ENCODE measurements at places on chromosomes 3 and 15.

- DNase-seq: no peak
These were observed 161.0 kb upstream of the PFN2 start for GRCh38 chr3:150131663-150132062.

DNA sequence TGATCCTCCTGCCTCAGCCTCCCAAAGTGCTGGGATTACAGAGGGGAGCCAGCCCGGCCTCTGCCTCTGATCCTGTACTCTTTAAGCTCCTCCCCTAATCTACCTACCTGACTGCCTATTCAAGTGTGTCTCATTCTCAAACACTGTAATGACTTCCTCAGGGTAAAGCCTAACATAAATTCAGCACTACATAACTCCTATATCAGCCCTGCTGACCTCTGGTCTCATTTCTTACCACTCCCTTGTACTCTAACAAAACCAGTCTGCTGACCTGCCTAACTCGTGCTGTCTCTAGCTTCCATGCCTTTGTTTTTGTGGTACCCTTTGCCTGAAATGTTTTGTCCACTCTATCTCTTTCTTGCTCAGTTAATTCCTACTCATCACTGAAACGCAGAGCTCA lies 172.1 kb upstream of the IL12A start:
- DNase-seq: no peak

DNA sequence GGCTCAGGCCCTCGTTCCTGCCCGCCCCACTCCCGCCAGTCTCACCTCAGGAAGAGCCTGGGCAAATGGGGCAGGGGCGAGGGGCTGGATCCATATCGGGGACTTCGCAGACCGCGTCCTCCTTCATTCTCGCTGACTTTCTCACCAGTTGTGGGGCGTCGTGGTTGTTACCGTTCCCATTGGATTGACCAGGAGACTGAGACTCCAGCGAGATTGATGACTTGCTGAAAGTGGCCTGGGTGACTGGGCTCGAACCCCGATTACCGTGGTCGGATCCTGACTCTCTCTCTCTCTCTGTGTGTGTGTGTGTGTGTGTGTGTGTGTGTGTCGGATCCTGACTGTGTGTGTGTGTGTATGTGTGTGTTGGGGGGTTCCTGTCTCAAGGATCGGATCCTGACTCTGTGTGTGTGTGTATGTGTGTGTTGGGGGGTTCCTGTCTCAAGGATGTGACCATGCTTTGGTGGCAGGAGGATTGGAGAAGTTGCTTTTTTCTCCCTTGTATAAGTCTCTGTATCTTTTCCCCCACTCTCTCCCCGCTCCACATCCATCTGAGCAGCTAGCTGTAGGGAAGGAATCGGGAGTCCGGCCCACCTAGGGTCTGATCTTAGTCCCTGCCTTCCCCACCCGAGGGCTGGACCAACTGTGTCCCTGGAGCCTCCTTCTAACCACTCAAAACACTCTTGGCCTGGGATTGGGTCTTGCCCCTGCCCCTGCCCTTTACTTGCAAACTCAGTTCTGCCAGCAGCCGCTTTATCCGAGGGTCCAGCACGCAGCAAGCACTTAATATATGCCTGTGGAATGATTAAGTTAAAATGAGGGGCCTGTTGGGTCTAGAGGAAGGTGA lies 603 bp downstream of the PLEKHO2 start:
- no peak for DNase-seq

GRCh38 chr3:48435774-48436476 lies 4.0 kb downstream of the CCDC51 start:
- DNase-seq: no peak

DNA sequence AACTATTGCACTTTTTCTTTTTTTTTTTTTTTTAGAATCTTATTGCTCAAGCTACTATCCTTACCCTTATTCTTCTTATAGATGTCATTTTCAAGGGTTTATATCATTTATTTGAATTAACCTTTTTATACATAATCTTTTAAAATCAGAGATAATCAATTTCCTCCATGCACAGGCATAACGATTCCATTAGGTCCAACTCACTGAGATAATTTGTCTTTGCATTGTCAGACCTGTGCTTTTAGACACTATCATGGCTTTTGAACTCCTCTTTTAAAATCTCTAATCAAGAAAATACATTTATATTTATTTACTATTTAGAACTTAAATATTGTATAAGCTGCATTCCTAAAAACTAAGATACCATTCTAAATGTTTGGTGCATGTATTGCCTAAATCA lies 1454.9 kb downstream of the ZPLD1 start:
- no peak for DNase-seq

DNA sequence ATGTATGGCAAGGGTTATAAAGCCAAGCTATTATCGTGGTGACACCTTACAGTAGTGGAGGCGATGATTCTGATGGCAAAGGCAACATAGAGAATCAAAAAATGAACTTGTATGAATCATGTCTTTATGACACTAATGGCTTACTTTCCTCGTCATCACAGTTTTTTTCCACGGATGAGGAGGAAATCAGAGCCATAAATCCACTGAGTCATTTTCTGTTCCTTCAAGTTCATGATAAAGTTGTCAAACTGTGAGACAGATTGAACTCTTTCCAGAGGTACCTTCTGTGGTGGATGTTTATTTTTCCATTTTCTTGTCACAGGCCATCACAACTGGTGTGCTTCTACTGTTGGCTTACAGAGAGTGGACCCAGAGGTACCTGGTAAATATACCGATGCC lies 8.5 kb downstream of the TMEM212 start:
- DNase-seq: no peak

GRCh38 chr3:178334239-178334638 lies 202.0 kb upstream of the KCNMB2 start:
- no peak for DNase-seq

GRCh38 chr3:55165278-55165677 lies 237.4 kb upstream of the LRTM1 start:
- DNase-seq: no peak

DNA sequence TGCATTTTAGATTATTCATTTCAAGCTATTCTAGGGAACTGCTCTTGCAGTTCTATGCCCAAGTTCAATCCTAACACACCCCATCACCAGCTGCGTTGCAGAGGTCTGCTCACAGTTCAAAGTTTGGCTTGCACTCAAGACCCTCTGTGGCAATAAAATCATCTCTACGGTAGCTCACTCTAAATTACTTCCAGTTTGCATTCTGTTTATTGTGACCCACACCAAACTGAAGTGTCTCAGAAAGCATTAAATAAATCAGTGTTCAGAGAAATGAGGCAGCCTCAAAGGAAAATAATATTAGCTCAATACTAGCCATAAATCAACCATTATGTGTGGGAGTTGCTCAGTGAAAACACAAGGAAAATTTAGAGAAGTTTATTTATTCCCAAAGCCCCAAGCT lies 250.3 kb downstream of the MAGI1 start:
- DNase-seq: no peak

- no peak for DNase-seq
These were observed 47.2 kb downstream of the LEO1 start for GRCh38 chr15:51924156-51925068.

- peak; percentile 62 for DNase-seq
These were observed 53.6 kb downstream of the RHCG start for GRCh38 chr15:89442671-89443307.

DNA sequence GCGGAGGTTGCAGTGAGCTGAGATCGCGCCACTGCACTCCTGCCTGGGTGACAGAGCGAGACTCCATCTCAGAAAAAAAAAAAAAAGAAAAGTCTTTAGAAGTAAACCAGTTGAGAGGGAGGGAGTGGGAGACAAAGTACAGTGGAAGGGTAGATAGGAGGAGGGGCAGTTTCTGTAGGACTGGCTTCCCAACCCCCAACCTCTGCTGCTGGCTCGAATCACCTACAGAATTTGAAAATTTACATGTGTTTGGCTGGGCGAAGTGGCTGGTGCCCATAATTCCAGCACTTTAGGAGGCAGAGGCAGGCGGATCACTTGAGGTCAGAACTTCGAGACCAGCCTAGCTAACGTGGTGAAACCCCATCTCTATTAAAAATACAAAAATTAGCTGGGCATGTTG lies 24.1 kb upstream of the SEMA4B start:
- no peak for DNase-seq

DNA sequence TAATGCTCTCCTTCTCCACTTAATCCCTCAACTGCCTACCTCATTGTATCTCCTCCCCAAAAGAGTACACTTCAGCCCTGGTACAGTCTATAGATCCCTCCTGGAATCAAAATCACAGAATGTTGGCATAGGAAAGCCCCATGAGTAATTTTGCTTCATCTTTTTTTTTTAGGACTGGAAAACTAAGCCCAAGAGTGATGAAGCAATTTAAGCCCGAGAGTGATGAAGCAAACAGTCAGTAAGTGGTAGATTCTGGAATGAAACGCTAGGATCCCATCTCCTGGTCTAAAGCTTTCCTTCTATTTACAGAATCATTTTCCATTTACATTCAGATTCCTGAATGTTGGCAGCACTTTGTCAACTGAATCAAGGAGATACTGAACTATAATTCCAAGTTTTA lies 29.8 kb upstream of the PLAAT1 start:
- no peak for DNase-seq

DNA sequence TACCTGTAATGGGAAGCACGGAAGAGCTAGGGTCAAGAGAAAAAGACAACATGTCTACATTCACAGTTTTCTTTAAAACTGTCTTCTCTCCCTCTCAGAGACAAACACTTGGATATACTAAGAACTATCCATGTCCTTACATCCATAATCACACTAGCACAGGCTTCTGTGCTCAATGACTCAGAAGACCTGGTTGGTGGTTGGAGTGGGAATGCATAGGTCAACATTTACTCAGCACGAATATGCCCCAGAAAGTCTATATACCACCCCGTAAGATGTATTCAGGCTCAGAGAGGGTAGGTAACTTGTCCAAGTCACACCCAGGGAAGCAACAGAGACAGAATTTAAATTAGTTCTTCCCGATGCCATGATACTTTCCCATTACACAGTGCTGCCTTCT lies 891.1 kb downstream of the TUSC7 start:
- no peak for DNase-seq

DNA sequence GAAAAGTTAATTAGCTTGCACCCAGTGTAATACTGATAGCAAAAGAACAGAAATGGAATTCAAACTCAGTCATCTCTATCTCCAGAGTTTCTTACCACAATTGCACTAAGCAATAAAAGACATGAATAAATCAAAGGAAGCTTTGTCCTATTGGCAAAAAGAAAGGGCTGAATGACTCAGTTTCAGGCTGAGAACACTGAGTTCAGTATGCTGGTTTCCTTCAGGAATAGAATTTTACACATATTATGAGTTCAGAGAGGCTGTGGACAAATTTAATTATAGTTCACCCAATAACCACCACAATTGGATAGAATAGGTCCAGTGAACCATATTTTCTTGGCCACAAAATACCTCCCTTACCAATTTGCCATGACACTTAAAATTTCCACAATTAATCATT lies 249.7 kb downstream of the KCNMB2 start:
- DNase-seq: no peak

GRCh38 chr3:42605546-42606173 lies 5.2 kb downstream of the NKTR start:
- no peak for DNase-seq

DNA sequence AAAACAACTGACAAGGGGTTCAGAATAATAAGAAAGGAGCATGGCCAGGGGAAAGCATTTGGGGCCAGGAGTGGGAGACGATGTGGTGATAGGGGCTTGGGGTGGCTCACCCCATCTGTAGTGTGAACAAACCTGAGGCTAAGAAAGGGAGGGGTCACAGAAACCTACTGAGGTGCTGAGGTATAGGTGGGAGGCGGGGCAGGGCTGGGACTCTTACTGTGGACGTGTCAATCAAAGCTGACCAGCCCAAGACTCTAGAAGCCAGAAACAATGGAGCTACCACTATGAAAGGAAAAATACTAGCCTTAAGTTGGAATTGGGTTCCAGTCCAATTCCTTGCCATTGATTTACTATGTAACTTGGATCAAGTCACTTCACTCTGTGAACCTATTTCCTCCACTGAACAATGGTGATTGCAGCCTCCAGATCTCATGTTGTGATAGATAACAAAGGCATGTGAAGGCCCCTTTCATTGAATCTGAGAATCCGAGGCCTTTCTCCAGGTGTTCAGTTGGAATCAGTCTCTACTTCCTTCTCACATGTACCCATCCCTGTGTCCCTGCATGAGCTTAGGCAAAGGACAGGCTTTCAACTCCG lies 260.9 kb upstream of the HES1 start:
- DNase-seq: no peak

- no peak for DNase-seq
These were observed 13.7 kb upstream of the SERPINI2 start for GRCh38 chr3:167487556-167487955.

GRCh38 chr3:185739264-185739701 lies 85.6 kb downstream of the IGF2BP2 start:
- DNase-seq: no peak

- DNase-seq: no peak
These were observed at the start of gene FBLN2 for GRCh38 chr3:13548696-13549622. FBLN2 (plus strand) TSS chr3:13549125; CDS start chr3:13570356, 21,231 bp downstream.

DNA sequence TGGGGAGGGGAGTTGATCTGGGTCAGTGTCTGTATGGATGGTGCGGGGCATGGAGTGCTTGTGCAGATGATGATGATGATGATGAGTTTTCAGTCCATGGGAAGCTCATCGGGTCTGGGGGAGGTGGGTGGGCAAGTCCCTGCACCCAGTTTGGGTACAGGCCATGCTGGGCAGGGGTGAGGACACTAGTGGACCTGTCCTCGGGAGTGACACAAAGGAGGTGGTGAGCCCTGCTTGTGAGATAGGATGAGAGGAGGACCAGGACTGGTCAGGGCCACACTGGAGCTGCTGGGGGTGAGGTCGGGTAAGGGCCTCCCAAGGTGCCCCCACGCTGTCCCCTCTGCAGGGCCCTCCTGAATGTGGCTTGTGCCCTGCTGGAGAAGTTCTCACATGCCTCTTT lies 177.9 kb downstream of the APBA2 start:
- no peak for DNase-seq

DNA sequence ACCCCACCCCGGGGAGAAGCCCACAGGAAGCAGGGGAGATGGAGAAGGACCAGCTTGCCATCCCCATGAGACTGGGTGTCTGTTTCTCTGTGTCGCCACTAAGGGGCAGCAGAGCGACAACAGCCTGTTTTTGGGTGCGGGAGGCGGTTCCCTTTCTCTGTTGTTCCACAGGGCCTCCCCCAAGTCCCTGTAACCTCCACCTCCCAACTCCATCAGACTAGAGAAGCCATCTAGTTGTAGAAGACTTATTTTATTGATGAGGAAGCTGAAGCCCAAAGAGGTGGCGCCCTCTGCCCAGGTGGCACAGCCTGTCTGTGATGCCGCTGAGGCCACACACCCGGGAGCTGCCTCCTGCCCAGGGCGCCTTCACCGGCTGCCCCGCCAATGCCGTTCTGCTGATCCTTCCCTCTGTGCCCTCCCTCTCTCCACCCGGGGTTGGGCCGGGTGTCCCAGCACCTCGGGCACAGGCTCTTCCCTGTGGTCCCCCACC lies 3.9 kb upstream of the CCDC9B start:
- peak; percentile 78 for DNase-seq
